Naive thymus-derived CD4-positive, alpha-beta T cell (primary cell): ENCODE measurements at places on chromosomes 12 and 14. TPM values are rescaled to one million over a fixed set of nuclear protein-coding genes. Genes with fewer than 3 reads are reported as not detected.

Gene TAS2R42
- total RNA-seq = not detected

Gene RD3L
- not detected for total RNA-seq

Gene RFLNA
- not detected for total RNA-seq

DNA sequence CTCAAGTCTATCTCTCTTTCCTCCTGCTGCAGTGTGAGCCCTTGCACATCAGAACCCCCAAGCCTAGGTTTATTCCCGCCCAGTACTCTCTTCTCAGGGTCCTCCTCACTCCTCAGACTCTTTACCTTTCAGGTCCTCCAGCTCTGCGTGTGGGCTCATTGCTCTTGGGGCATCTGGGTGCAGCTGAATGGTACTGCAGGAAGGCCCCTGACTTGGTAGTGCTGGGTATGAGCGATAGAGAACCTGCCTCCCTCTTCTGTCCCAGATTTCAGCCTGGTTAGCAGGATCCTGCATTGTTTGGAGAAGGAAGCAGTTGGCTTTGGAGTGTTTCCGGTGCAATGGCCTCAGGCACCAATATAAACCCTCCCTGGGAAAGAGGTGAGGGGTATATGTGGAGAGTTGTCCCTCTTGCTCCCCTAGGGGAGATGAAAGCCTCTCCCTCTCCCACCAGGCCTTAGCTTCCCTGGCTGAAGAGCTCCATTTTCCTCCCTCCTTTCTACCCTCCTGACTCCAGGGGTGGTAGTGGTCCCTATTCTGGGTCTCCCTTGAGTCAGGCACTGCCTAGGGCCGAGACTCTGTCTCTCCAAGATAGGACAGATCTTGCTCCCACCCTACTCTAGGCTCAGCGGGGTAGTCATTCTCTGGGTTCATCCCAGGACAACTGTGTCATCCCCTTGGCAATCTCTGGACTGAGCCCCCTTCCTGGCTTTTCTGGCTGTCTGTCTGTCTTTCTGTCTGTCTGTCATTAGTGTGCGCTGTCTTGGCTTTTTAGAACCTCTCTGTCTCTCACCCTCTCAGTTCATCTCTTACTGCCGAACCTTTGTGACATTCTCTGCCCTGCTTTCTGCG is 3.8 kb downstream of the LRP1 start:
- no peak for DNase-seq
- H3K36me3 ChIP-seq = no peaks in the 10 kb centered on the region
- no peaks in the 10 kb centered on the region for H3K27me3 ChIP-seq
- no peak overlapping the region for H3K27ac ChIP-seq
- no peak overlapping the region for H3K4me3 ChIP-seq

- no peak overlapping the region for H3K4me3 ChIP-seq
- H3K27me3 ChIP-seq = no peaks in the 10 kb centered on the region
- H3K4me1 ChIP-seq = no peaks in the 10 kb centered on the region
- no peaks in the 10 kb centered on the region for H3K36me3 ChIP-seq
- DNase-seq = no peak
Observed at GRCh38 chr12:115070313-115070712, 386.3 kb upstream of the TBX3 start.

DNA sequence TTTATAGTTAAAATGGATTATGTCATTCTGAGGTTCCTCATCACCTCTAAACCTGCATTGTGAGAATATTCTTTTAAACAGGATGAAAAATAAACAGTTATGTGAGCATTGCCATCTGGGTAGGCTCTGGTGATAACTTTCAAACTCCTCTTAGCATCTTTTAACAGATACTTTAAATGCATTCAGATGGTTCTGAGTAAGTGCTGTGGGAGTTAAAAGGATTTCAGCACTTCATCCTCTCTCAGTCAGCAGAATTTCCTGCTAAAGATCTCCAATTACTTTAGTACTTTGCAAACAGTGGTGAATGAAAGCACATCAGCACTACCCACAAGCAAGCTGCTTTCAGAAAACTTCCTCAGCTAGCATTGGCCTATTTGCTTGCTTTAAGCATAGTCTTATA is 59.3 kb upstream of the TMTC1 start:
- H3K4me3 ChIP-seq = no peak overlapping the region

GRCh38 chr14:75521415-75522199 is 662 bp upstream of the BATF start:
- H3K4me1 ChIP-seq = peaks cover 44% of the 10 kb centered on the region
- peak overlapping the region; percentile 84 for H3K4me3 ChIP-seq
- H3K27me3 ChIP-seq = no peaks in the 10 kb centered on the region
- H3K36me3 ChIP-seq = no peaks in the 10 kb centered on the region

DNA sequence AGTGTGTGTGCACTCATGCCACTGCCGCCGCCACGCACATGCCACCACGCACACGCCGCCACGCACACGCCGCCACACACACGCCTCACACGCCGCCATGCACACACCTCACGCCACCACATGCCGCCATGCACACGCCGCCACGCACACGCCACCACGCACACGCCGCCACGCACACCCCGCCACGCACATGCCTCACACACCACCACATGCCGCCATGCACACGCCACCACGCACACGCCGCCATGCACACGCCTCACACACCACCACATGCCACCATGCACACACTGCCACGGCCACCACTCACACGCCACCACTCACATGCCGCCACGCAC is 6.3 kb downstream of the CLBA1 start:
- H3K4me3 ChIP-seq = no peak overlapping the region
- H3K36me3 ChIP-seq = no peaks in the 10 kb centered on the region
- no peak for DNase-seq
- H3K27me3 ChIP-seq = no peaks in the 10 kb centered on the region
- H3K27ac ChIP-seq = no peak overlapping the region

- no peaks in the 10 kb centered on the region for H3K36me3 ChIP-seq
- H3K4me1 ChIP-seq = no peaks in the 10 kb centered on the region
- no peak overlapping the region for H3K4me3 ChIP-seq
- no peaks in the 10 kb centered on the region for H3K27me3 ChIP-seq
- DNase-seq = no peak
Observed at GRCh38 chr14:47846008-47846407, 170.6 kb upstream of the MDGA2 start.

DNA sequence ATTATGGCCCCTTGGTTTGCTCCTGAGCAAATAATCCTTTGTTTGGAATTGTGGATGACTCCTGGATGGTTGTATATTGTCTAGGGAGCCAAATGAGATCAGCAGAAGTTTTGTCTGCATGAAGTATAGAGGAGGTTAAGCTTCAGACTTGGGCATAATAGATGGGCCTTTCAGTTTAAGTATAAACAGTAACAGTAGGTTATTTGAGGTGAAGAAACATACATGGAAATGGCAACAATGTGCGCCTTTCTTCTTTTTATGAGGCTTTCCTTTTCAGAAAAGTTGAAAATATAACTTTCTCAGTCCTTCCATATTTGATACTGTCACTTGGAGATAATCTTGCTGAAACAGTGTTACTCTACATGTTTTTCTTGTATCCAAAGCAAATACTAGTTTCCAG is 63.7 kb upstream of the PPP1R12A start:
- no peak for DNase-seq
- no peaks in the 10 kb centered on the region for H3K4me1 ChIP-seq
- H3K27me3 ChIP-seq = no peaks in the 10 kb centered on the region
- H3K27ac ChIP-seq = no peak overlapping the region
- H3K36me3 ChIP-seq = no peaks in the 10 kb centered on the region
